ENCODE measurements at places on chromosomes 7 and 10.
A peak's percentile ranks its signal among the peaks of the same experiment; 100 is the strongest.

DNA sequence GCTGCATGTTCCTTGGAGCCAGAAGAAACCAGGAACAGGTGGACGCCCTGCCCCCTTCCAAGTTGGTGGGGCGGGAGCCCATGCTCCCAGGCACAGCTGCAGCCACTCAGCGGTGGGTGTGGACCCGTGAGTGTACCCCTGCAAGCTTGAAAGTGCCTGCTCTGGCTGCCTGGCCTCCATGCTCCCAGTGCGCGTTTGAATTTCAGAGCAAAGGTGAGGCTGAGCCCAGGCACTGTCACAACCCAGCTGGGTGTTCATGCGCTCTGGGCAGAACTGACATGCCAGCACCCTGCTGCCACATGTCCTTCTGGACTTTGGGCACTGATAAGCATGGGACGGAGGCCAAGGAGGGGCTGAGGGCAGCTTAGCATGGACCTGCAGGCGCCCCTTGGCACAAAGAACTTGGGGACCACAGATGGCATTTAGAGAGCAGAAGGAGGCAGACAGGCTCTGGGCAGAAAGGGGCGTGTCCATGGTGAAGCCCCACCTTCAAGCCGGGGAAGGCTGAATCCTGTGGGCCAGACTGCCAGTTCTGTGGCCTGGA, 402.0 kb upstream of the NRG3 start:
- no peak overlapping the region for H3K4me3 ChIP-seq
- no peaks in the 10 kb centered on the region for H3K36me3 ChIP-seq

DNA sequence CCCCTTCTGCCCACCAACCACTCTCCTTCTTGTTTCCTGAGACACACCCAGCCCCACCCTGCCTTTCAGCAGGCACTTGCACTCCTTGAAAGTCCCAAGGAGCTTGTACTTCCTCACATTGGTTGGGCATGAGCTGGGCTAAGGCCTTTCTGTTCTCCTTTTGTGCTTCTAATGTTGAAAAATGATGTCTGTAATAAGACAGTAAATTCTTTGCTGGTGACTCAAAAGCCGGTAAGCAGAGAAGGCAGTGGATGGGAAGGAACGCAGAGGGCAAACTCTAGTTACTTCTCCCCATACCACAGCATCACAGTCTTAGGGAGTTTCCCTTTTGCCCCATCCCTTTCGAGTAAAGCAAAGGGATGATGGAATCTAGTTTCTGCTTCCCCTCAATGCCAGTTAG, 185.6 kb downstream of the PLXNA4 start:
- H3K4me3 ChIP-seq, result no peak overlapping the region
- no peak overlapping the region for H3K27ac ChIP-seq
- peaks cover 5% of the 10 kb centered on the region for H3K4me1 ChIP-seq
- no peak for DNase-seq

DNA sequence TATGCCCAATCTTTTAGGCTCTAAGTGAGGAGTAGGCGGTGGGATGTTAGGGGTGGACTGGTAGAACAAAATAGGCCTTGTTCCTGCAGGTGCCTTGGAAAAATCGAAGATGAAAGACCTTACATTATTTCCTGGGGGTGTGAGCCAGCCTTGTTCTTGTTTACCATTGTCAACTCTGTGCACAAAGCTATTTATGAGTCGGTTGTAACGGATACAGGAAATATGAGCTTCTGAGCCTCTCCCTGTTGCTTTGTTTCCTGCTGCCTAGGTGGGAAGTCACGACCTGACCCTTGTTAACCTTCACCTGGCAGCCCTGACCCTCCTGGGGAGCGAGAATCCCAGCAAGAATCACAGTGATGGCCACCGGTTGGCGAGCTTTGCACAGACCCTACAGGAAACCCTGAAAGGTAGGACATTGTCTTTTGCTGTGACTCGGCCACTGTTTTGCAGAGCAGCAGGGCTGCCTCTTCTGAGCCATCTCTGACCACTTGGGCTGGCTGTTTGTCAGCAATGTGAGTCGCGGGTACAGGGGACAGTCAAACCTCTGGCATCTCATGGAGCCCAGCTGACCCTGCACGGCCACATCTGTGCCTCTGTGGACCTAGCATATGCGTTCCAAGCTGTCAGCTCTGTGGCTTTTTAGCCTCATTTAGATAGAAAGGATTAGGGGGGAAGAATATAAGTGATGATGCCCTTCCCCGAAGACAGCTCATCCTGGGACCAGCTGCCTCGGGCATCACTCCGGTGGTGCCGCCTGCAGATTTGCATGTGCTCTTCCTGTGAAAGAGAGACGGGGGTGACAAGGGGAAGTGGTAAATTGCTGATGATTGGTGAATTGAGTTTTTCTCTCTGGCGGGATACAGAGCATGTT, 102.1 kb upstream of the ANLN start:
- H3K27me3 ChIP-seq, result no peaks in the 10 kb centered on the region
- no peak overlapping the region for H3K4me3 ChIP-seq
- H3K4me1 ChIP-seq, result no peaks in the 10 kb centered on the region
- peak overlapping the region; percentile 6 for H3K27ac ChIP-seq

- H3K4me1 ChIP-seq, result no peaks in the 10 kb centered on the region
- H3K27me3 ChIP-seq, result no peaks in the 10 kb centered on the region
- no peaks in the 10 kb centered on the region for H3K36me3 ChIP-seq
- H3K27ac ChIP-seq, result no peak overlapping the region
- DNase-seq, result no peak
Observed at GRCh38 chr10:8829592-8829991, 775.1 kb downstream of the GATA3 start.

DNA sequence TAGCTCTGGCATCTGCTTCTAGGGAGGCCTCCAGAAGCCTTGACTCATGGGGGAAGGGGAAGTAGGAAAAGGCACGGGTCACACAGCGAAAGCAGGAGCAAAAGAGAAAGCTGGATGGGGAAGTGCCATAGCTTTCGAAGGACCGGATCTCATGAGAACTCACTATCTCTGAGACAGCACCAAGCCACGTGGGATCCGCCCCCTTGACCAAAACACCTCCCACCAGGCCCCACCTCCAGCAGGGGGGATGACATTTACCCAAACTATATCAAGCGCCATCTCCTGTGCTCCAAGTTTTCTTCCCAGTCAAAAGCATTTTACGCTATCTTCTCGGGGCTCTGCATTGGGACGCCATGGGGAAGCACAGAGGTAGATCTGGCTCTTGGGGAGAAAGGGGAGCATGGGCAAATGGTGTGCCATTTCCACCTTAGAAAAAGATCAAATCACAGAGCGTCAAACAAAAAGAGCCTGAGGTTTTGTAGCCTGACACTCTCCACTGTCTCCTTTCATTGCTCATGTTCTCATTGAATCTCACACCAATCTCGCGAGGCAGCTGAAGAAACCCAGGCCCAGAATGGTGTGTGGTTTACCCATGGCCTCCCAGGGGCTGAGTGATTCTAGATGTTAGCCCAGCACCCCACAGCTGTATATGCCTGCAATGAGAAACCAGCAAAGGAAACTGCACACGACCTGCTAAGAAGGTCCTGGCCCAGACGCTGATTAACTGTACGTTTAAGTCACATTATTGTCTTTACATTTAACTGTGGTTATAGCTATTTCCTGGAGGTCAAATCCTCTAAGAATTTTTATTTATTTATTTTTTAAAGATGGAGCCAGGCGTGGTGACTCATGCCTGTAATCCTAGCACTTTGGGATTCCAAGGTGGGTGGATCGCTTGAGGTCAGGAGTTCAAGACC, 8.1 kb upstream of the OLAH start:
- no peak for DNase-seq
- H3K4me3 ChIP-seq, result no peak overlapping the region
- no peak overlapping the region for H3K27ac ChIP-seq

DNA sequence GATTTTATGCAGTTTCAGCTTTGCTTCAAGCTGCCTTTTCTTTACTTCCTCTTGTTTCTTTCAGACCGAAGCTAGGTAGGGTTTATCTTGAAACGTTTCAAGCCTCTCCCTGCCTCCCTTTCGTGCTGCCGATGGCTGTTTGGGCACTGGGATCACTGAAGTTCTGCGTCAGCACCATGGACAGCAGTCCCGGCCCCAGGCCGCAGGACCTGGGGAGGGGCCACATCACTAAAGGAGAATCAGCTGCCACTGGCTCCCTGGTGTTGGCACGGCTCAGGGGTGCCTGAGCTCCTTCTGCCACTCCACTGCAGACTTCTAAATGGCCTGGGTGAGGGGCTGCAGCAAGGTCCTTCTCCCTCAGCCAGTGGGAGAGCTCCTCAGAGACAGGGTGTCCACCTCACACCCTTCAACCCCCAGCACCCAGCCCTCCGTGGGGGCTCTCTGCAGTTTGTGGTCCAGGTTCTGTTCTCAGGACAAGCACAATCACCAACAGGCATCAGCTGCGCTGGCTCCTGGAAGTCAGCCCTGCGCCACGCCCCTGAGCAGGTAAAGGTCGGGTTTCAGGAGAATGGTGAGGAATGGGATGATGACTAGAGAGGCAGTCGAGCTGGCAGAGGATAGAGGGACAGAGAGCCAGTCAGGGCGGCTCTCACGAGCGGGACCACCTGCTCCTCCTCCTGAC, 387.2 kb downstream of the TCERG1L start:
- DNase-seq, result no peak
- no peak overlapping the region for H3K27ac ChIP-seq
- no peaks in the 10 kb centered on the region for H3K36me3 ChIP-seq
- H3K27me3 ChIP-seq, result no peaks in the 10 kb centered on the region

GRCh38 chr10:59289853-59290252, 72.5 kb downstream of the FAM13C start:
- no peak overlapping the region for H3K4me3 ChIP-seq
- H3K4me1 ChIP-seq, result no peaks in the 10 kb centered on the region
- DNase-seq, result no peak
- no peak overlapping the region for H3K27ac ChIP-seq

- H3K27me3 ChIP-seq, result no peaks in the 10 kb centered on the region
- DNase-seq, result no peak
- no peaks in the 10 kb centered on the region for H3K36me3 ChIP-seq
- no peaks in the 10 kb centered on the region for H3K4me1 ChIP-seq
- H3K4me3 ChIP-seq, result no peak overlapping the region
- no peak overlapping the region for H3K27ac ChIP-seq
Observed at GRCh38 chr7:16359216-16359615, 62.1 kb downstream of the CRPPA start.

DNA sequence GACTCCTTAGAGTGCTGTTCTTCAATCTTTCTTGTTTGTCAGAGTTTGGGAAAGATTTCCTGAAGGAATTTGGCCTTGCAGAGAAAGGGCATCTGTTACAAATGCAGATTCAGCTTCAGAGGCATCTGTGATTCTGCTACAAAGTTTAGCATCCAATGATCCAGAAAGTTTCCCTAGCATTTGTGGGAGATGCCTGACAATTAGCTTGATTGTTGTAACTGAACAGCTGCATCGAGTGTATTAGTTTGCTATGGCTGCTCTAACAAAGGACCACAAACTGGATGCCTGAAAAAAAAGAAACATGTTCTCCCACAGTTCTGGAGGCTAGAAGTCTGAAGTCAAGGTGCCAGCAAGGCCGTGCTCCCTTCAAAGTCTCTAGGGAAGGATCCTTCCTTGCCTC, 365.1 kb downstream of the GRID1 start:
- no peak overlapping the region for H3K4me3 ChIP-seq
- H3K27ac ChIP-seq, result no peak overlapping the region
- no peaks in the 10 kb centered on the region for H3K4me1 ChIP-seq
- no peaks in the 10 kb centered on the region for H3K27me3 ChIP-seq
- no peak for DNase-seq

DNA sequence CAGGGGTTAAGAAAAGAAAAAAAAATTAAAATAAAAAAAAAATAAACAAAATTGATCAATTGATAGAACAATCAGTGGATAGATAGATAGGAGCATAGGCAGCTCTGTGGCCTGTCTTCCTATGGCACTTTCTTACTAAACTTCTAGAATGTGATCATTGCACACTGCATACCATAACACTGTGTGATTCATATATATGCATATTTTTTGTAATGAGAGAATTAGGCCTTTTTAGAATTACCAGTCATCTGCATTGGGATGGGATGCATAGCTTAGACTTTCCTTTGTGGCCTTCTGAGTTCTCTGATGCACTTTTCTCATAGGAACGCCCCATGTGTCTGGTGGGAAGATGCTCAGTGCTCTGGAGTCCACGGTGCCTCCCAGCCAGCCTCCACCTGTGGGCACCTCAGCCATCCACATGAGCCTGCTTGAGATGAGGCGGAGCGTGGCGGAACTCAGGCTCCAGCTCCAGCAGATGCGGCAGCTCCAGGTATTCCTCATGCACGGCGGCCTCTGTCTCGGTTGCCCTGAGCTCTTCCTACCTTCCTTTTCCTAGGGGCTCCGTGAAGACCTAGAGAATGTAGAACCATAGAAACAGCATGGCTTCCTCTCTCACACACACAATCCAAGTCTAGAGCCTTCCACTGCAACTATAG, 222.5 kb downstream of the ARHGAP21 start:
- H3K27me3 ChIP-seq, result no peaks in the 10 kb centered on the region
- H3K36me3 ChIP-seq, result no peaks in the 10 kb centered on the region
- H3K27ac ChIP-seq, result no peak overlapping the region
- H3K4me1 ChIP-seq, result no peaks in the 10 kb centered on the region

DNA sequence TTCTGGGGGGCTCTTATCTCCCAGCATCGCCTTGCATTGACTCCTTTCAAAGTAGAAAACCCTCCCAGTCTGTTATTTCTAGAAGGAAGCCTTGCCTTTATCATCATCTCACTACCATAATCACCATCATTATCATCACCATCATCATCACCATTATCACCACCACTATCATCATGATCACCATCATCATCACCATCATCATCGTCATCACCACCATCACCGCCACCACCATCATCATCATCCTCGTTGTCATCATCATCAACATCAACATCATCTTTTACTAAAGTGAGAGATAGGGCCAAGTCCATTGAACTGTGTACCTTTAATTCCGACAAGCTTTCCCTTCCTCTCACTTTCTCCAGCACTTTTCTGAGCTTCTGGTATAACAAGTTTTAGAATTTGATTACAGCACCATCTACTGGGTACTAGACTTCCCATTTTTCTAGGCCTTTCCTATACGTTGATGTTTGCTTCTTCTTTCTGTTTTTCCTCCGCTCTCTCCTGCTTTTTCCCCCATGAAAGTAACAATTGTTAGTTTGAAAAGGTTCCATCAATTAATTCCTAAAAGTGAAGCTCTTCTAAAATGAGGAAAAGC, 226.4 kb downstream of the BUB3 start:
- H3K27me3 ChIP-seq, result no peaks in the 10 kb centered on the region
- DNase-seq, result no peak
- H3K36me3 ChIP-seq, result no peaks in the 10 kb centered on the region

DNA sequence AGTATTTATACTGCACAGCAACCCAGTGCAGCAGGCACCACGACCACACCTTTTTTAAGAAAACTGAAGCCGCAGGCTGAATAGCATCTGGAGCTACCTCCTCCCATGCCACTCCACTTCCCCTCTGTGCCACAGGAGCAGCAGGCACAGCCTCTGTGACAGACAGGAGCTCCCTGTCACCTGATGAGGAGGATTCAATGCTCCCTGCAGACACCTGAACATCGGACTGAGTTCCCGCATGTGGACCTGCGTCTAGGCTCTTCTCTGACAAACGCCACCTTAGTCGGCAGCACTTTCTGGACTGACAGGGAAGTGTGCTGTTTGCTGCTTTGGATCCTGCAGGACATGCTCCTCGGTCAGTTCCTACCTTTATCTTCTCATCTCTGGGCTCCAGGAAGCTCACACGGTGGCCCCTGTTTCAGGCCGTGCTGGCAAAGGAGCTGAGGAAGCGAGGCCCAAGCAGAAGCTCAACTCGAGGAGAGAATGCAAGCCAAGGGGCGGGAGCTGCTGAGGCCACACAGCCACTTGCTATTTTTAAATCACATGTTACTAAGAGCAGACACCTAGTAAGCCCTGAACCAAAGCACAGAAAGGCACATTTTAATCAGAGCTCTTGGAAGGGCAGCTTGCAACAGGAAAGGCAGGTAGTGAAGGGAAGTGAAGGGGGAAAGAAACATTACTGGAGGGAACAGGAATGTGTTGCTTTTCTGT, 56.6 kb downstream of the VOPP1 start:
- H3K27me3 ChIP-seq, result no peaks in the 10 kb centered on the region
- peaks cover 9% of the 10 kb centered on the region for H3K4me1 ChIP-seq

Measured in uterus (tissue), 4 donors.